ENCODE measurements at places on chromosomes 7 and 10.

DNA sequence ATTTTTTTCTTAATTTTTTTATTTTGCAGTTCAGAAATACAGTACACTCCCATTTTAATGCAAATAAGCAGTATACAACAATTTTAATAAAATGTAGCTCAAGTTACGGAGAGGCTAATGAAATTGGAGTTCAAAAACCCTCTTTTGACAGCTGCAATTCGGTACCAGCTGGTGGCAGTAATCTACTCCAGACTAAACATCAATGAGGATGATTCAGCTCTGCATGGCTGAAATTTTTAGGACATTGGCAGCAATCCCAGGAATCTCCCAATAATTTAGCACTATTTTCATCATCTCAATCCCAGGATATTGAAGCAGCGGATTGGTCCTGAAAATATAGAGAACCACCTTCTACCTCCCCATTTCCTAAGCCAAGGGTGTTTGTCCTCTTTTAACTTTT is 278.8 kb downstream of the CACNA2D1 start:
- DNase-seq: peak; percentile 60

GRCh38 chr7:87345962-87346371 is 503 bp downstream of the CROT start:
- no peak for DNase-seq

DNA sequence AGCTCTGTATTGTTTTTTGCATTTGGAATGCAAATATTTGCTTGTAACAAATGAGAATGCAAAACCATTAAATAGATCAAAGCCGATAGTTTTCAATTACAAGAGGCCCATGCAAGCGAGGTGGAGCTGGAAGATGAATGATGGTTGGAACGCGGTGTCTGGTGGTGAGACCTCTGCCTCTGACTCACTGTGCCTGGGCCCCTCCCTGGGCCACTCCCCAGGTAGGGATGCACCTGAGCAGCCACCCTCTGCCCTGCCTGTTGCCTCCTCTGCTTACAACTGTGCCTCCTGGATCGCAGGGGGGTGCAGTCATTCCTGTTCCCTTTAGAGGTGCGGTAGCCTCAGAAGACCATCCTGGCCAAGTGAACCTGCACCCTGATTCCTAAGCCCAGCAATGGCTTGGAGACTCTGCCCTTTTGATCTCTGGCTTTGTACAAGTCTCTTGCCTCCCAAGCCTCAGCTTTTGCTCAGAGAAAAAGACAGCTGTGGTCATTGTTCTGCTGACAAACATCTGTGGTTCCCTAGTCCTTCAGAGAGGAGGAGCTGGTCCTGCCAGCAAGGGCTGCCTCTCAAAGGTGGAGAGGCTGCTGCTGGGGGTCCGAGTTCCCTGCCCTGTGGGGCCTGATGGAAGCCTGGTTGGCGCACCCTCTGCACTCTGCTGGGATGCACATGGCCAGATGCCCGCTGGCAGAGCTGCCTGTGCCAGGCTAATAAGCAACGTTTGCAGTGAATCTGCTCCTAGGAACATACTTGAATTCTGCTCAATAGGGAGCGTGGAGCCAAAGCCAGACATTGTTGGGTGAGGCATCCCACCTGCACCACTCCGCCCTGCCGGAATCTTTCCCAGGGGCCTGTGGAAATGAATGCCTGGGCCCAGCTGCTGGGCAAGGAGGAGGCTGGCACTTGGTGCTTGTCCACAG is 126.3 kb upstream of the TCERG1L start:
- no peak for DNase-seq

DNA sequence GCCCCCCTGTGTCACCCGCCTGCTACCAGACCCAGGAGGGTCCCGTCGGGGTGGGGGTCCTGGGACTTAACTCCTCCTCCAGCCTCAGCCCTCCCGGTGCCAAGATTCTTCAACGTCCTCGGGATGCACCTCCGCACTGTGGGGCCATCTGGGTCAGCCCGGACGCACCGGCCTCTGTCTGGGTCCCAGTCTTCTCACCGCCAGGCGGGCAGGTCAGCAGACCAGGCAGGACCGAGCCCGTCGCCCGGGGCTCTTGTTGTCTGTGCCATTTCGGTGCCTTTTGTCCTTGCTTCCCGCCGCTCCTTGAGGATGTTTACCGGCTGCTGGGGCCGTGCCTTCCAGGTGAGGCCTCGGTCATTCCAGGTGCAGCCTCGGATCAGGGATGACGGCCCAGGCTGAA is 32.1 kb upstream of the PSMG3 start:
- DNase-seq: no peak
